ENCODE measurements at places on chromosomes 3 and 15. TPM values are rescaled to one million over a fixed set of nuclear protein-coding genes. Genes with fewer than 3 reads are reported as not detected.

GRCh38 chr3:161177991-161178390 is 43.1 kb upstream of the NMD3 start:
- no peaks in the 10 kb centered on the region for H3K36me3 ChIP-seq
- H3K27me3 ChIP-seq: no peaks in the 10 kb centered on the region
- no peak overlapping the region for H3K4me3 ChIP-seq
- DNase-seq: no peak

- H3K4me1 ChIP-seq: no peaks in the 10 kb centered on the region
- H3K36me3 ChIP-seq: no peaks in the 10 kb centered on the region
- DNase-seq: no peak
- H3K27me3 ChIP-seq: no peaks in the 10 kb centered on the region
- peak within 1 kb of the TSS; percentile 40 for H3K4me3 ChIP-seq
Measured at GRCh38 chr15:93088981-93089726, at the start of gene RGMA. RGMA (minus strand) TSS chr15:93089211; CDS start chr15:93088932, 279 bp downstream.

The BNC1 gene
- total RNA-seq: 11.0 TPM

- DNase-seq: no peak
- H3K4me1 ChIP-seq: no peaks in the 10 kb centered on the region
- H3K27me3 ChIP-seq: no peaks in the 10 kb centered on the region
Measured at GRCh38 chr3:60935709-60936108, 315.5 kb downstream of the FHIT start.

The SKOR1 gene
- total RNA-seq: 1.7 TPM

DNA sequence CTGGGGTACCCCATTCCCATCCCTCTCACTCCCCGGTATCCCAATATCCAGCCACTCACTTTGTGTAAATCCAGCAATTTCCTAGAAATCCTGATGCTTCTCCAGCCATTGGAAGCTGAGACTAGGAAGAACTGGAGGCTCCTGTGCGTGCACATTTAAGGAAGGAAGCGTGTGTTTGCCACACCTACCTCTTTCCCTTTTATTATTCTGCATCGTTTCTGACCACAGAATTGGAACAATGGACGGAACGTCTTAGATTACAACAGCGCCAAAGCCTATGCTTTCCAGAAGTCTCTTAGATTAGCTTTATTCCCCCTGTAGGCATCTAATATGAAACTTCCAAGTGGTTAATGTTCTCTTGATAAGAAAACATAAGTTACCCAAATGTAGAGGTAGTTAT is 234.8 kb upstream of the TRIM42 start:
- no peaks in the 10 kb centered on the region for H3K36me3 ChIP-seq
- DNase-seq: no peak
- H3K4me1 ChIP-seq: no peaks in the 10 kb centered on the region
- no peak overlapping the region for H3K27ac ChIP-seq

The C3orf70 gene
- total RNA-seq: 5.7 TPM

GRCh38 chr3:193782276-193782647 is 189.3 kb downstream of the OPA1 start:
- no peaks in the 10 kb centered on the region for H3K36me3 ChIP-seq
- no peaks in the 10 kb centered on the region for H3K27me3 ChIP-seq
- DNase-seq: peak; percentile 34
- H3K27ac ChIP-seq: no peak overlapping the region
- no peaks in the 10 kb centered on the region for H3K4me1 ChIP-seq

- no peak overlapping the region for H3K27ac ChIP-seq
- H3K27me3 ChIP-seq: no peaks in the 10 kb centered on the region
- no peak for DNase-seq
- no peak overlapping the region for H3K4me3 ChIP-seq
- H3K36me3 ChIP-seq: no peaks in the 10 kb centered on the region
Measured at GRCh38 chr3:114874522-114874971, 272.5 kb downstream of the ZBTB20 start.

The EXOG gene
- total RNA-seq: 12.4 TPM

- H3K4me3 ChIP-seq: no peak overlapping the region
- no peak overlapping the region for H3K27ac ChIP-seq
- no peaks in the 10 kb centered on the region for H3K4me1 ChIP-seq
- no peaks in the 10 kb centered on the region for H3K27me3 ChIP-seq
- H3K36me3 ChIP-seq: no peaks in the 10 kb centered on the region
Measured at GRCh38 chr3:186044968-186045367, 63.9 kb downstream of the ETV5 start.

DNA sequence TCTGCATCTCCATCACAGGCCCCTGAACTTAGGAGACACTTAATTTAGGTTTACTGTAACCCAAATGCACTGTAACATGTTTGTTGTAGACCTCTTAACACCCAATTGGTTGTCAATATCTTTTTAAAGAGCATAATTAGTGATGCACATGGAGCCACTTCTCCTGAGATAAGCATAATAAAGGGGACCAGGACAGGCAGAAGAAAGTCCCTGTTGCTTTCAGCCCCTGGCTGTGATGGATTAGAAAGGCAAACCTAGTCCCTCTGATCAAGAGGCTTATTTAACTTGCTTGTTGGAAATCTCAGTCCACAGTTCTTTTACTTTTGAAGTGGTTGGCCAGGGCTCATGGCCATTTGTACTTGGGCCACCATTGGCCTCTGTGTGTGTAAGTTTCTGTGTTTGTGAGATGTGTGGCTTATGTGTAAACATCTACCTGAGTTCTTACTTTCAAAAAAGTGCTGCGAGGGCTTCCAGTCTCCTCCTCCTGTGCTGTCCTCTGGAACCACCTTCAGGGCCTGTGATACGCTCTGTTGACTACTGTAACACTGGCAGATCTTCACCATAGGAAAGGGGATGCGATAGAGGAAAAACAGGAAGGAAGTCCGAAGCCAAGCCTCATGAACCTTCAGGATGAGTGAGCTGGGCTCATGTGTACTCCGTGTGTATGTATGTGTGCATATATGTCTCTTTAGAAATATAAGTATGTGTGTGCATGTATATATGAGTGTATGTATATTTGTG is 136.2 kb downstream of the EPHB1 start:
- H3K27me3 ChIP-seq: no peaks in the 10 kb centered on the region
- DNase-seq: no peak
- H3K4me1 ChIP-seq: no peaks in the 10 kb centered on the region
- H3K4me3 ChIP-seq: no peak overlapping the region
- no peaks in the 10 kb centered on the region for H3K36me3 ChIP-seq

DNA sequence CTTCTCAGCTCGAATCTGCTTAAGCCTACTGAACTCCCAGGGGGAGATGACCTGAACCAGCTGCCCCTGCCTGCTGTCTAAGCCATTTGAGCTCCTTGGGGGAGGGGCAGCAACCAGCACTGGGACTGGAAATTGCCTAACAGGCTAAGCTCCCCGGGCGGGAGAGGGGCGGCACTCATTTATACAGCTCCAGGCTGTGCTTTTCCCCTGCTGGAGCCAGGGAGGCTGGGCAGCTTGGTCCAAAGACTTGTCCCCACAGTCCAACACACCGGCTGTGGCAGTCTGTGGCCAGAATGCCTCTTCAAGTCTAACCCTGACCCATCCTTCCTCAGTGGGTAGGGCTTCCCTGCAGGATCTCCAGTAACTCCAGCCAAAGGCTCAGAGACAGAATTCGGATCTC is 1241.5 kb downstream of the ROBO2 start:
- no peaks in the 10 kb centered on the region for H3K27me3 ChIP-seq
- DNase-seq: no peak
- no peak overlapping the region for H3K4me3 ChIP-seq
- H3K27ac ChIP-seq: no peak overlapping the region
- H3K36me3 ChIP-seq: no peaks in the 10 kb centered on the region

GRCh38 chr15:59444980-59445545 is 7.1 kb downstream of the FAM81A start:
- H3K4me3 ChIP-seq: no peak overlapping the region
- H3K4me1 ChIP-seq: no peaks in the 10 kb centered on the region
- no peaks in the 10 kb centered on the region for H3K36me3 ChIP-seq
- no peaks in the 10 kb centered on the region for H3K27me3 ChIP-seq

DNA sequence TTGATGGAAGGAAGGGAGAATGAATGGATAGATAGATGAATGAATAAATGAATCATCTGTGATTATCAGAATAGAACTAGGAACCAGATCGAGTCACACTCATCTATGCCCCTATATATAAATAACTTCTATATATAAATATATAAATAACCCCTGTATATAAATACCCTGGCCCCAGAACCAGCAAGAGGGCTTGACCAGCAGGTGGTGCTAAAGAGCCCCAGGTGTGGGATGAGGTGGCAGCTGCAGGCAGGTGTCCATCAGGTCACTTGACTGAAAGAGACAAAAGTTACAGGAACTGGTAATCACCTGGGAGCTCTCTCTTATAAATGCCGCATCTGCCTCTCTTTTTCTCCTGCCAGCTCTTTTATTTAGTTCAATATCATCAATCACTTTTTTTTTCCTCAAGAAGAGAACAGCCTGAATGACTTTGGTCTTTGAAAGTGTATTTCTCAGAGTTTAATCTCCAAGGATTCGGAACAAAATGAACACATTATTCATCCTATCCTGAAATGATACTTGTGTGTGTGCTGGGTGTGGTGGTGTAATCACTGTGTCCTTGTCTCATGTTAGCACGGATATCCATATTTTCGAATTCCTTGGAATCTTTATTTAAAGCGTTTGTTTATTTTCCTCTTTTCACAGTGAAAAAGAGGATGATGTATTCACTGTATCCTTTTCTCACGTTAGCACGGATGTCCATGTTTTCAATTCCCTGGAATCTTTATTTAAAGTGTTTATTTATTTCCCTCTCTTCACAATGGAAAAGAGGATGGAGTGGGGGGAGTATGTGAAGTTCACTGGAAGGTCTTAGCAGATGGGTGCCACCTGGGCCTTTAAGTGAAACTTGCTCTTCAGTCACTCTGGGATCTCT is 35.4 kb upstream of the ATG7 start:
- H3K27me3 ChIP-seq: no peaks in the 10 kb centered on the region
- H3K36me3 ChIP-seq: no peaks in the 10 kb centered on the region
- H3K4me1 ChIP-seq: no peaks in the 10 kb centered on the region
- no peak overlapping the region for H3K27ac ChIP-seq
- no peak overlapping the region for H3K4me3 ChIP-seq

The ATP10A gene
- total RNA-seq: 14.3 TPM

GRCh38 chr3:882533-882932 is 210.3 kb upstream of the CNTN6 start:
- no peaks in the 10 kb centered on the region for H3K4me1 ChIP-seq
- no peak overlapping the region for H3K27ac ChIP-seq
- H3K4me3 ChIP-seq: no peak overlapping the region
- no peaks in the 10 kb centered on the region for H3K36me3 ChIP-seq
- no peaks in the 10 kb centered on the region for H3K27me3 ChIP-seq

The TGFBR2 gene
- total RNA-seq: 69.6 TPM

The ARPC4 gene
- 152 TPM for total RNA-seq

The CCDC80 gene
- 18.4 TPM for total RNA-seq

GRCh38 chr15:82105451-82106215 is 59.8 kb upstream of the MEX3B start:
- DNase-seq: no peak
- no peaks in the 10 kb centered on the region for H3K27me3 ChIP-seq
- no peaks in the 10 kb centered on the region for H3K36me3 ChIP-seq
- no peak overlapping the region for H3K27ac ChIP-seq
- H3K4me1 ChIP-seq: no peaks in the 10 kb centered on the region

GRCh38 chr15:91627473-91628278 is 225.8 kb upstream of the SLCO3A1 start:
- H3K4me3 ChIP-seq: no peak overlapping the region
- no peak for DNase-seq
- H3K27ac ChIP-seq: no peak overlapping the region
- no peaks in the 10 kb centered on the region for H3K36me3 ChIP-seq
- no peaks in the 10 kb centered on the region for H3K4me1 ChIP-seq

GRCh38 chr3:120661106-120661905 is 20.7 kb downstream of the HGD start:
- peak; percentile 30 for DNase-seq
- H3K27ac ChIP-seq: peak overlapping the region; percentile 54
- no peaks in the 10 kb centered on the region for H3K27me3 ChIP-seq
- H3K36me3 ChIP-seq: no peaks in the 10 kb centered on the region

The C3orf62 gene
- 4.3 TPM for total RNA-seq

GRCh38 chr3:162525771-162526170 is 1029.2 kb downstream of the OTOL1 start:
- no peaks in the 10 kb centered on the region for H3K27me3 ChIP-seq
- H3K4me1 ChIP-seq: no peaks in the 10 kb centered on the region
- DNase-seq: no peak
- no peak overlapping the region for H3K4me3 ChIP-seq
- H3K36me3 ChIP-seq: no peaks in the 10 kb centered on the region
- no peak overlapping the region for H3K27ac ChIP-seq

DNA sequence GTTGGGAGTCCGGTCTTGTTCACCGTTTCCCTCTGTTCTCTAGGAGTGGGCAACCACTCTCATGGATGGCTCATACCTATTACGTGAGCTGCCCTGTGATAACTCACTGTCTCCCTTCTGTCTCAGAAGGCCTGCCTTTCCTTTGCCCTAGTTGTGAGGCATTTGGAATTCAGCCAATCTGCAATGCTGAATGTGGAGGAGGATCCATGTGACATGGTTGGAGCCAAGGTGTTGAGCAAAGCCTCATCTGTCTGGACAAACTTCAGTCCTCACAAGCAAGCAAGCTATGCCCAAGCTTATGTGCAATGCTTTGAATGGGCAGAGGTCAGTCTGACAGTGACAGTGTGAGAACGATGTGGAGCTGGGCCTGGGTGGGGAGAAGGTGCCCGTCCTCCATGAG is 37.8 kb upstream of the ATP10A start:
- H3K4me1 ChIP-seq: no peaks in the 10 kb centered on the region
- no peaks in the 10 kb centered on the region for H3K36me3 ChIP-seq
- H3K27me3 ChIP-seq: no peaks in the 10 kb centered on the region
- H3K4me3 ChIP-seq: no peak overlapping the region
- DNase-seq: no peak
